Suppressor macrophage treated with lipopolysaccharide for 4 hours (primary cell): ENCODE measurements at places on chromosomes 2 and 18.

- DNase-seq = no peak
These were observed 256.4 kb downstream of the THSD7B start for GRCh38 chr2:137021763-137022162.

GRCh38 chr2:101710471-101711318, 13.2 kb downstream of the MAP4K4 start:
- no peak for DNase-seq

DNA sequence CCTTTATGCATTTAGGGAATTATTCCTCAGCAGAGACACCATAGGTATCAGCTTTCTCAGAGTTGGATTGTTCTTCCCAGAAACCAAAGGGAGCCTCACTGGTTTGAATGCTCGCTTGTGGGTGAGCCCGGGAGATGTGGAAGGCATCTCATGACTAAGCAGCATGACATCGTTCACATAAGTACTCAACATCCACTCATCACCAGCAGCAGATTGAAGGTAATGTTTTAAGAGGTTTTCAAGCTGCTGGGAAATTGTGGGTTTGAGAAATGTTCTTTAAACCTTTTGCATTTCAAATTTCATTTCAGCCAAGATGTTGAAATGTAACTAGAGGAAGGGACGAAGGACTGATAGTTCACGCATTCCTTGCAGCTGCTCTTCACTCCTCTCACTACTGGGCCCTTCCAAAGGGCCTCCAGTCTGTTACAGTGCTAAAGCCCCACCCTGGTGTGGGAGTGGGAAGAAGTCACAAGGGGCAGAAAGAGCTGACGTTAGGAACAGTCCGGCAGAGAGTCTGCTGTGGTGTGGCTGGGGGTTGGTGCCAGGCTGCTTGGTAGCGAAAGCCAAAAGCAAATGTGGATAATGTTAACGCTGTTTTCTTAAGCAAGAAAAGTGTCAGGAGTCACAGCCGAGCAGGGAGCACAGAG, 324.5 kb upstream of the EPHA4 start:
- no peak for DNase-seq

- no peak for DNase-seq
These were observed 168.8 kb downstream of the ZNF385B start for GRCh38 chr2:179692610-179693009.

DNA sequence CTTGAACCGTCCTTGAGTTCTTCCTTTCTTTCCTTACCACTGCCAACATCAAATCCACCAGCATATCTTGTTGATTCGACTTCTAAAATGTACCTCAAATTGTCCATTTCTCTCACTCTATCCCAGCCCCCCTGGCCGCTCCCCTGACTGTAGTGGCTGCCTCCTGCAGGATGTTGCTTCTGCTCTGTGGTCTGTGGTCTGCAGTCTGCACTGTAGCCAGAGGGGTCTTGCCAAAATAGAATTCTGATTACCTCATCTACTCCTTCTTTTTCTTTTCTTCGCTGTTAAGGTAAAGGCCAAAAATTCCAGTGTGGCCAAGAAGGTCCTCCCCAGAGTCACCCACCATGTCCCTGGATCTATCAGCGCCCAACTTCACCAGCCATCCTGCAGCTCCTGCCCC, 79.5 kb upstream of the ALPP start:
- DNase-seq = no peak

GRCh38 chr2:68458981-68459380, 8.1 kb downstream of the FBXO48 start:
- DNase-seq = no peak

- no peak for DNase-seq
These were observed 30.8 kb downstream of the FBXO48 start for GRCh38 chr2:68436270-68436669.

DNA sequence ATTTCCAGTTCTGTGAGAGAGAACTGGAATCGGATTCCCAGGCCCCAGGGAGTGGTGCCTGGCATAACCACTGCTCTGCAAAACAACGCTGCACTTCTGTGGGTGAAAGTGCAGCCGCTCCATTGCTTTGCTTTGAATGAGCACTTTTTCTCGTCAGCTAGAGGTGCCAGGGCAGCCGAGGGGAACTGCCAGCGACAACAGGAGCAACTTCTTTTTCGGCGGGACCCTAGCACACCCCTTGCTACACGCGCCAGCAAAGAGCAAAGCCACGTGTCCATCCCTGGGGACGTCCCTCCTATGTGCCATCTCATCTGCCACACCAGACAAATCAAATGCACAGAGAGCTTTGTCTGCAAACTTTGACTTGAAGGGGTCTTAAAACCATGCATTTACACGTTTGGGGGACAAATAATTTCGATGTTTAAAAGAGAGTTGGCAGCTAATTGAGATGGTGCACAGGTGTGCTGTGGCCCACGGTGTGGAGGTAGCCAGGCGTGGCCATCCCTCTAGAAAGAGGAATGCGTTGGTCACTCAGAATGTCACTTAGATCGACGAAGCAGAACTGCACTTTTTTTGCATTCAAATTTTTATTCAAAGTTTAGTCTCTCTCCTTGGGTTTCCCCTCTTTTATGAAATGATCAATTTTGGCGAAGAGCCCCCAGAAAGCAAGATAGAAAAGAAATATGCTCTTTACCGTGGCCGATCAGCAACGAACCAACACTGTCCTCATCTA, 151.8 kb downstream of the MBP start:
- DNase-seq = no peak

DNA sequence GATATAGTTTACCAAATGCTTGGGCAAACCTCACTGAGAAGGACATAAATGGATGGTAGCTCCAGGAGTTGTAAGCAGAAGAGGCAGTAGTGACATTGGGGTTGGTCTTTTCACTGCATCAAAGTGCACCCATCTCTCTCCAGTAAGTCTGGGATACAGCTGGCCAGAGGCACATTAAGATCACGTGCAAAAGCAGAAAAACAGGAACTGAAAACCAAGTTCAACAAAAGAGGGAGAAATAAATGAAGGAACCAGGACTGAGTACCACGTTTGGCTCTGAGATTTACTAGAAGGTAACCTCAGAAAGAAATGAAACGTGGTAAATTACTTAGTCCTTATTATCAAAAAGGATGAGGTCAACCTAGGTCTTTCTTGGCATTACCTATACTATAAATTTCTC, 259.2 kb downstream of the OSR1 start:
- no peak for DNase-seq

DNA sequence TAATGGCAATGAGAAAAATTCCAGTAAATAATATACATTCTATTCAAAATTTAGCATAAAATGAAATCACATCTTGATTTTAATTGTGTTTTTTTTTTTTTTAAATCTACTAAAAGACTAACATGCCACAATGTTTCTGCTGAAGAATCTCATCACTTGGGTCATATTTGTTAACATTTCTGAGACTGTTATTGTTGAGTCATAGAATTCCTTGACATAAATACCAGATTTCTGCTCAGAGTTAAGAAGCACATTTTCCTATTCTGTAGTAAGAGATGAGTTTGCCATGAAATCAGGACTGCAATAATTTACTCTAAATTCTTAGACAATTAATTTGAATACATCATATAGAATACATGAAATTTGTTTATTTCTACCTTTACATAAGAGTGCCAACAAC, 154.9 kb upstream of the KYNU start:
- DNase-seq = no peak

- no peak for DNase-seq
These were observed 50.4 kb upstream of the YPEL5 start for GRCh38 chr2:30096451-30096850.

DNA sequence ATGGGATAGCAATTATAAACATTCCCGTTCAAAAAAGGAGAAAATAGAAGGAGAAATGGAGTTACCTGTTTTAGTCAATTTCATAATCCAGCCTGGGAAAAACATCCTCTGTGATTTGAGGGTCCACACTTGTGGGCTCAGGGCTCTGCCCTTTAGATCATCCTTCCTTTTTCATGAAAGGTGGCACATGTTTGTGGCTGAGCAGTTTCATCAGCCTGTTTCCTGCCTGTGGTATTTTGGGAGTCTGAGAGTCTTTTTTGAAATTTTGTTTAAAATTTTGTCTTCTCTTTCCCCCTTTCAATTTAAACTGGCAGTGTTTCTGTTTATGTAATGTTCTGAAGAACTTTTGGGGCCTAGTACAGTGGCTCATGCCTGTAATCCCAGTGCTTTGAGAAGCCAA, 84.0 kb downstream of the KIAA1328 start:
- no peak for DNase-seq

DNA sequence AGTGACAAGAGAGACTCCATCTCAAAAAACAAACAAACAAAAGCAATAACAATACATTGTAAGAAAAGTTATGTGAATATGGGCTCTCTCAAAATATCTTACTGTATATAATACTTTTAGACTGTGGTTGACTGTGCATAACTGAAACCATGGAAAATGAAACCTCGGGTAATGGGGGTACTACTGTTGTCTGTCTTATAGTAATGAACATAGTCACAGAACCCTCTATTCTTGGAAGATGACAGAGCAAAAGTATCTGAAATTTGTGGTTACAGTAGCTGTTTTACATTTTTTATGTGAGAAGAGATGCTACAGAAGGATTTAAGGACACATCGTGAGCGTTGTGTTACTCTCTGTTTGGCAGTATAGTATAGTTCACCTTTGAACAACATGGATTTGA, 60.5 kb downstream of the MAP4K4 start:
- DNase-seq = peak; percentile 46

GRCh38 chr2:168555283-168555682, 99.2 kb downstream of the CERS6 start:
- no peak for DNase-seq

DNA sequence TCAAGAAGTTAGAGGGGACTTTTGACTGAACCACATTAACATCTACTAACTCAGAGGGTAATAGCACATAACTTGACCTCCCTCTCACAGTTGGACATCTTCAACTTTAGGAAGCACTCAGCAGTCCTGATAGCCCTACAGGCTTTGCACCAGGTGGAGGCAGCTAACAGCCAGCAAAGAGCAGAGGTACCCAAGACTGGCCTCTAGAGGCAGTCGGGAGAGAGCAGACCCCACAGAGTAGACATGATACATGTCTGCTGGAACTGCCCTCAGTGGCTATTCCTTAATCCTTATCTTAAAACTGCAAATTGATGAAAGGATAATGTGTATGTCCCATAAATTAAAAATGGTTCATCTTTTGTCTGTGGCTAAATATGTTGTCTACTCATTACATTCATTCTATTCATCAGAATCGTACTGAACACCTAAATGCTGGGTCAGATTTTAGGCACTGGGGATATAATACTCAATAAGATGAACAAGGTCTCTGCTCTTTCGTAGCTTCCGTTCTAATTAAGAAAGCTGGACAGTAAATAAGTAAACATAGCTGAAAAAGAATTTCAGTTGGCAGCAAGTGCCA, 49.8 kb downstream of the CAB39 start:
- DNase-seq = peak; percentile 18

GRCh38 chr2:7795778-7796563, 878.8 kb downstream of the RNF144A start:
- DNase-seq = peak; percentile 83

DNA sequence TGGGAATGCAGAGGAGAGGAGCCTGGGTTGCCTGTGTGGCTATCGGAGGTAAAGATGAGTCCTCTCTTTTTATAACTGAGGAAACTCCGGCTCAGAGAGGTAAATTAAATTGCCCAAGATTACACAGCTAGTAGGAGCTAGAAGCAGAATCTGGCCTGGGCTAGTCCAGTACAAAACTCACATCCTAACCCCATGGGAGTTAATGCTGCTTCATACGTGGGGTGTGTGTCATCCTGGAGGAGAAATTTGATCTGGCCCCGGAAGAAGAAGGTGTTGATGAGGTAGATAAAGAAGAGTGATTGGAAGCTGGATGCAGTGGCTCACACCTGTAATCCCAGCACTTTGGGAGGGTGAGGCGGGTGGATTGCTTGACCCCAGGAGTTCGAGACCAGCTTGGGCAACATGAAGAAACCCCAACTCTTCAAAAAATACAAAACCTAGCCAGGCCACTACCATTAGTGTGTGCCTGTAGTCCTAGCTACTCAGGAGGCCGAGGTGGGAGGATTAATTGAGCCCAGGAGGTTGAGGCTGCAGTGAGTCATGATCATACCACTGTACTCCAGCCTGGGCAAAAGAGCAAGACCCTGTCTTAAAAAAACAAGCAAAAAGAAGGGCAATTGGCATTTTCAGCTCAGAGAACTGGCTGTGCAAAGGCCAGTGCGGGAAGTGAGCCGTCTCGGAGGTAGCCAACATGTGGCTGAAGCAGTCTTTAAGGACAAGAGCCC, 33.7 kb downstream of the CTIF start:
- no peak for DNase-seq

DNA sequence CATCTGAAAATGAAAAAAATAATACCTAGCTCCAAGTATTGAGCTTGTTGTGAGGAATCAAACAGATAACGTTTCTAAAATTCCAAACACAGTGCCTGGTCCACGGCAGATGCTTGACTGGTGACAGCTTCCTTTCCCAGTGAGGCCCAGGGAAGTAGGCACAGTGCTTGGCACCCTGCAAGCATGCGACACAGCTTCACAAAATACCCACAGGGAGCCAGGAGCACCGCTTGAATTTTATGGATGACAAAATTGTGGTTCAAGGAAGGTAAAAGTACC, 205.1 kb upstream of the TNP1 start:
- DNase-seq = no peak

DNA sequence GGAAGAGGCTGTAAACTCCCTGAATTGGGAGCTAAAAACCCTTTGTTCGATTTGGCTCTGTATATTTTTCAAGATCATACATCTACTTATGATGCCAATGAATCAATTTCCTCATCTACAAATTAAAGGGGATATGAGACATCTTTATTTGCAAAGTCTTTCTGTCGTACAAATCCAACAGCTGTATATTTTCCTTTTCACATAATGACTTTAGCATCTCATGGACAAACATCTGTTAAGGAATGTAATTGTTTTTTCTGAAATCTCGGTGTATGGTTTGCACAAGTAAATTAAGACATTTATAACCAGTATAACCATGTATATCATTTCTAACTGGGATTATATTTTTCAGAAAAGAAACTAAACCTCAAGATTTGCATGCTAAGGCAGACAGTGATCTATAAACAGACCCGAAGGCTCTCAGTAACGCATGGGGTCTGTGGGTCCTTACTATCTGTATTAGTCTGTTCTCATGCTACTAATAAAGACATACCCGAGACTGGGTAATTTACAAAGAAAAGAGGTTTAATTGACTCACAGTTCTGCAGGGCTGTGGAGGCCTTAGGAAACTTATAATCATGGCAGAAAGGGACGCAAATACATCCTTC, 130.8 kb downstream of the SLC8A1 start:
- DNase-seq = no peak

DNA sequence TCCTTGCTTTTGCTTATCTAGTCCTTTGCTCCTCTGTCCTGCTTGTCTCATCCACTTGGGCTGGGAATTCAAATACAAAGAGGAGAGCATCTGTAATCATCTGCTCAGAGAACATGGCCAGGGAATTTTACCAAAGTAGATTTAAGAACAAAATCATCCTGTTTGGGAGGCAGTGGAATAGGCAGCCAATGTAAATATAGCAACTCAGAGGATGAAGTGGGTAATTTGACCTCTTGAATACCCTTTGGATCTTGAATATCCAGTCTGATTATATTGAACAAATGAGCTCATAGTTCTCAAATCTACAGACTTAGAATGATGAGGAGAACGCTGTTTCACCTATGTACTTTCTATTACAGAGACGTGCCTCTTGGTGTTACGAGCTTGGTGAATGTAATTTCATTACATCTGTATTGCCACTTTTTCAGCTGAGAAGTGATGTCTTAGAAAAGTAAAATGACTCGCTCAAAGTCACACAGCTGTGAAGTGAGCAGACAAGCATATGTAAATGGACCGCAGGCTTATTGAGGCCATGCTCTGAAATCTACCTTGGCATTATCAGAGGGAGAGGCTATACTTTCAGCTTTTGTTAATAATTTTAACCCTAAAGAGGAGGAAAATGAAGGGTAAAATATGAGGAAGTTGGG, 266.3 kb downstream of the MTX2 start:
- no peak for DNase-seq

- DNase-seq = no peak
These were observed 742.7 kb upstream of the ACVR2A start for GRCh38 chr2:147101941-147102790.

- DNase-seq = peak; percentile 36
These were observed 105.6 kb upstream of the SALL3 start for GRCh38 chr18:78873926-78874500.
